ENCODE measurements at places on chromosomes 6 and 20.

- no peak for DNase-seq
Measured at GRCh38 chr6:10838794-10839333, 525 bp upstream of the MAK start.

DNA sequence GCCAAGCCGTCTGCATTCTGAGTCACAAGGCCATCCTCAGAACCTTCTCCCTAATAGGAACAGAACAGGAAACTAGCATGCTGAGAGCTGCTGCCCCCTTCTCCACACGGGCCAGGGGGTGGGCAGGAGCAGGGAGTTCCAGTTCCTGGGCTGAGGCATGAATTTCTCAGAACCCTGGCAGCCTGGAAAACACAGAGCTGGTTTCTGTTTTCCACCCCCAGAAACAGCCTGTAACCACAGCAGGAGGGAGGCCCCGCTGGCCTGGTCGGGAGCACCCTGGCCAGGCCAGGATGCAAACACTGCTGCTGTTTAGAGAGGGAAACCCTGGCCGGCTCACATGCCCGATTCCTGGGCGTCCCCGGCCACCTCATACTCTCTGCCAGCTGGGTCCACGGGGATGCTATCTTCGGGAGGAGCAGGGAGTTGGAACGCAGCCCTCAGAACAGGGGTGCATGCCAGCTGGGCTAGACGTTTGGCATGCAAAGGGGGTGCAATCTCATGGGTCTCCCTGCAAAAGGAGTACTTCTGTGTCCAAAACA, 130.1 kb downstream of the NFATC2 start:
- no peak for DNase-seq

GRCh38 chr20:63787749-63788148, 43.3 kb downstream of the ZBTB46 start:
- DNase-seq = no peak

- no peak for DNase-seq
Measured at GRCh38 chr6:21070620-21071019, 522.9 kb upstream of the SOX4 start.

- no peak for DNase-seq
Measured at GRCh38 chr6:10180138-10181074, 234.5 kb downstream of the TFAP2A start.

DNA sequence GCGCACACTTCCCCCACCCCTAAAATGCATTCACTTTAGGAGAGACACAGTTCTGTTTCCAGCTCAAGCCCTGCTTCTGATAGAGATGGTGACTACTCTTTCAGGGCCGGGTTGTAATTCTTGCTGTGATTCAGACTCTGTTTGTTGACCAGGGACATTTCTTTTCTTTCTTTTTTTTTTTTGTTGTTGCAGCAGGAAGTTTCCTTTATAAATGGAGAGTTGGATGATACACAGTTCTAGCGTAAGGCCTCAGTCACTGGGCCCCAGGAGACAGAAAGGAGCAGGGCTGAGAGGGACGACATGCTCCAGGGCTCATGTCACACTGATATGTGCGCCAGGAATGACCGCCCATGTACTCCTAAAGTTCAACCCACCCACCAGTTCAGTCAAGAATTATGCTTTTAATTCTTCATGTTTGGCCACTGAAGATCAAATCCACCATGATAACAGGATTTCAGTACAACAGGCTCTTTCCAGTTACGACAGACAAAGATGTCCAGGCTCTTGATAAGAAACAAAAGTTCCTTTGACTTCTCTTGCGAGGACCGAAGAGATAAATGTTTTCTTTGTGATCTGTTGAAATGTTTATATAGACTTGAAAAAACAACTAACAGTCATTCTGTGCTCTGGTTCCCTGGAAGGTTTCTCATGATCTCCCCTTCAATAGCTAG, 142.5 kb downstream of the CD164 start:
- no peak for DNase-seq

DNA sequence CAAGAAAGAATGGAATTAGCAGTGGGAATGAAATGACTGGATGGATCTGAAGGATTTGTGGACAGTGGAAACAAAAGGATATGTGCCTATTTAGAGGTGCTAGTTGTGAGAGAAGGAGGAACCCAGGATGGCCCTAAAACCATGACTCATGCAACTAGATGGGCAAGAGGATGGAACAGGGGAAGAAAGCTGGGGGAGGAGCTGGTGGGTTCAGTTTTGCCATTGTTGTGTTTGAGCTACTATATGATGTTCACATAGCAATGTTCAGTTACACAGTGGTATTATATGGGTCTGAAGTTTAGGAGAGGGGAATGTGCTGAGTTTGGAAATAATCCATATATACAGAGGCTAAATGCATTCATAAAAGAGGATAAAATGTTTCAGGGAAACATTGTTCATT, 125.7 kb upstream of the SSTR4 start:
- DNase-seq = no peak

GRCh38 chr6:92433911-92434310, 985.4 kb downstream of the EPHA7 start:
- no peak for DNase-seq

DNA sequence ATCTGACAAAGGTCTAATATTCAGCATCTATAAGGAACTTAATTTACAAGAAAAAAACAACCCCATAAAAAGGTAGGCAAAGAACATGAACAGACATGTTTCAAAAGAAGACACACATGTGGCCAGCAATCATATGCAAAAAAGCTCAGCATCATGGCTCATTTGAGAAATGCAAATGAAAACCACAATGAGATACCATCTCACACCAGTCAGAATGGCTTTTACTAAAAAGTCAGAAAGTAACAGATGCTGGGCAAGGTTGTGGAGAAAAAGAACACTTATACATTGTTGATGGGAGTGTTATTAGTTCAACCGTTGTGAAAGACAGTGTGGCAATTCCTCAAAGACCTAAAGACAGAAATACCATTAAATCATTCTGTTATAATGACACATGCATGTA, 289.9 kb upstream of the MMS22L start:
- DNase-seq = no peak

GRCh38 chr6:68652117-68652536, 17.0 kb downstream of the ADGRB3 start:
- no peak for DNase-seq

DNA sequence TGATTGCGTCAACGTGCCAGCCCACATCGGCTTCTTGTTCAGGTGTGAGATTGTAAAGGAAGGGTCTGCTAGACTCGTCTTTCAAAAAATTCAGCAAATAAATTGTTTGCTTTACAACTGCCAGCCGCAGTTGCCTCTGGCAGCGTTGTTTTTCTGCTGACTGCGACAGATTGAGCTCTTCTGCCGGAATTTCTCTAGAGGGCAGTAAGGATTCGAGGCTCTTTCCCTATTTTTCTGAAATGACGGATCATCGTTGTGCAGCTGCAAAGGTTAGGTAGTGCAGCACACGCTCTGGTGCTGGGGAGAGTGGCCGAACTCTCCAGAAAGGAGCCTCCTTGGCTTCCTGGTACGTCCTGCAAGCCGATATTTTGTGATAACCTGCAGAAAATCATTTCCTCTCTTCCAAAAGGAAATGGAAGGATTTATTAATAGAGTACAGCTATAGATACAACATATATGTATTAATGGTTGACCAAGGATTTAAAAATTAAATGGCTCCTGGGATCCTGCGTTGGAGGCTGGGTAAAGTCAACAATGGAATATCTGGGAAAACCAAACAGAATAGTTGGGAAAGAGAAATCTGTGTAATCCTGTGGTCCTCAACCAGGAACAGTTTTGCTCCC, 121.9 kb upstream of the ZFP64 start:
- DNase-seq = no peak

DNA sequence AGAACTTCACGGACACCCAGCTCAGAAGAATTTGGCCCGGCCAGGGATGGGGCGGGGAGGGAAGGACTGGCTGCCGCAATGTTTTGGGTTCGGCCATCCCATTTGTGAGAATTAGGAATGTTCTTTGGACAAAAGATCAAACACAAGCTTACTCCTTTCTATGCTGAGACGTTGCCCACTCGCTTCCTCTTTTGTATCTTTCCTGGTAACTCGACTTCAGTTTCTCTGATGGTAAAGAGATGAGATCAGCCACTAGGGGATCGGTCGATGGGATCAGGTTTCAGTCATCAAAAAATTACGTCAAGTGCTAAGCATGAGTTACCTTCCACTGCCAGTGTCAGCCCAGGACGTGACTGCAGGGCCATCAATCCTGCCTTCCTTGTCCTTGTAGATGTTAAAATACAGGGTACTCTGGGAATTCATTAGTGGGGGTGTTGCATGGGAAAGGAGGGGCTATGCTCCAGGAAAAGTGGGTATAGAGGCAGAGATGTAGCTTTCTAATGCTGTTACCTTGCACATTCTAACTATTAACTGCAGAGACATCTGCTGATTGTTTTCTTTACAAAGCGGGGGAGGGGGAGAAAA, 190.2 kb downstream of the TSHZ2 start:
- no peak for DNase-seq

- DNase-seq = no peak
Measured at GRCh38 chr6:139550361-139550760, 175.9 kb upstream of the CITED2 start.

DNA sequence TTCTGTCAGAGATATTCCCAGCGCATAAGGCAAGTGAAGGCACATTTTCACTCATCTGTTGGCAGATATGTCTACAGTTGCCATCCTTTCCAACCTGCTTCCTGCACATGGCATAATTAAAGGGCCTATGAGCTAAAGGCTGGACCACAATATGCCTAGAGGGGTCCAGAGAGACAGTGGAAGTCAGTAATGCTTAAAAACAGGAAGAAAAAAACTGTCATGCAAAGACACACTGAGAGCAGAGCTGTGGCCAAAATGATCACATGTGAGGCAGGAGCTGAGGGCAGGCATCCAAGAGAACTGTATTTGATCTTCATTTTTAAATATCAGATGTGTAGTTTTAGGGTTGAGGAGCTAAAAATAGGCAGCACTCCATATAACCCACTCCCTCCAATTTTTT, 125.0 kb upstream of the BACH2 start:
- DNase-seq = no peak

DNA sequence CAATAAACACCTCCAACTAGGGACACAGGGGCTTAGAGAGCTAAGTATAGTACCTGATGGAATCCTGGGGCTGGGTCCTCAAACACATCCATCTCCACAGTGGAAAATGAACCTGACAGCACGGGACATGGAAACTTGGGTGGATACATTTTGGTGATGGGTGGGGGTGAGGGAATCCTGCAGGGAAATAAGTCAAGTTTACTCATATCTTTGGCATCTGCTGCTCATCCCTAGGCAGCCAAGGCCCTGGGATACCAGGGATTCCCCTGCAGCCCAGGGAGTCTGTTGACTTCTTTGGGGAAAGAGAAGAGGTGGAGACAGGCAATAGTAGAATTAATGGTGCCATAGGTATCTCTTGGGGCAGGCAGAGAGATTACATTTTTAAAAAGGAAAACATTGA, 6.6 kb downstream of the APOBEC2 start:
- DNase-seq = no peak

- no peak for DNase-seq
Measured at GRCh38 chr6:148240461-148240840, 102.2 kb upstream of the SASH1 start.

- no peak for DNase-seq
Measured at GRCh38 chr20:43942667-43943285, 28.1 kb downstream of the TOX2 start.

DNA sequence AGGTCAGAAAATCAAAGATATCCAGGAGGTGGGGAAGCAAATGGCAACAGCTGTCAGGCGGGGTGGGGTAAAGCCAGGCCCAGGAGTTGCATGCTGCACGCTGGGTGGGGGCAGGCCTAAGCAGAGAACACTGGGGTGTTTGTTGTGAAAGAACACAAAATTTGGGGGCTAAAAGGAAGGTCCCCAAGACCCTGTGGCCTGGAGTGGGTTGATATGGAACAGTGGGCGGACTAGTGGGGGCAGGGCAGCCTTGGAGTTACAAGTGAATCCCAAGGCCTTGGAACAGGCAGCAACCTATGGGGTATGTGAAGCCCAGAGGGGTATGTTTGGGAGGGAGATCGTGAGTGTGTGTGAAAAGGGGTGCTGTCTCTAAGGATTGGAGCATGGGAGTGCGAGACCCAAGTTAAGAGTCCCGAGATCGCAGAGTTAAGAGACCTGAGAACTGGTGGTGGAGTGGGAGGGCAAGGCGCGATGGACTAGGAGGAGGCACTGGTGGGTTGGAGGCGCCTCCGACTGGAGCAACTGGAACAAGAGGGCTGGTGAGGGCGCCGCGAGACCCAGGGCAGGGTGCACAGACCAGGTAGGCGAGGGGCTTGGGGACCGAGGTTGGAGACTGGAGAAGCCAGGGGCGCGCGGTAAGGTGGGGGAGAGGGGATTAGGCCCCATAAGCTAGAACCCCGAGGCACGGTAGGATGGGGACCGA, 658 bp downstream of the CUL7 start:
- DNase-seq = no peak

DNA sequence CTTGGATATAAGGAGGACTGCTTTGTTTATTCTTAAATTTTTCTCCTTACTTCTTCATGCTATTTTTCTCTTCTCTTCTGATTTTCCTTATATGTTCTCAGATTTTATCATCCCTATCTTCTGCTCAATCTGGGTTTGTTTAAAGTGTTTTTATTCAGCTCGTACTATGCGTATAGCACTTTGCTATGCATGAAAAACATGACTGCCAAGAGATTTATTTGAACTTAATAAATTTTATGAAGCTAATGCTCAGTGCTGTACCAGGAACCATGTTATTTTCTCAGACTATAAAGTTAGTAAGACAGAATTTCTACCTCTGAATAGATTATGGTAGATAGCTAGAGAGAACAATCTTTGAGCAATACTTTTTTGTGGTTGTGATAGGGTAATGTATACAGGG, 305.9 kb downstream of the LAMA2 start:
- no peak for DNase-seq

DNA sequence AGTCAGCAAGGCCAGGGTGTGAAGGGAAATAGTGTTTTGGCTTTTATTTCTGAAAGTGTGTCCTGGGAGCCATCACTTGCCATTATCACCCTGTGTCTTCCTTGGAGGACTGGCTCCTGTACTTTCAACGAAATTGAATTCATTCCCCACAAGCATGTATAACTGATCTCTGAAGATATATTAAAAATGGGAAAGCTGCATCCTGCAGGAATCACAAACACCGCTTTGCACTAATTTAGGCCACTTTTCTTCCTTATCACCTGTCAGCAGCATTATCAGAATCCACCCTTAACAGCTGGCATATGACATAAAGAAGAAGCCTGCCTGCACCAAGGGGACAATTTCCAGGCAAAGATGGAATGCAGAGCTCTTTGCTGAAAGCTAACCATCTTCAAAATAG, 56.2 kb downstream of the LAMP5 start:
- no peak for DNase-seq
